Ascending aorta (tissue), 2 donors: ENCODE measurements at places on chromosomes 2 and 18. TPM values are rescaled to one million over a fixed set of nuclear protein-coding genes. Genes with fewer than 3 reads are reported as not detected.

The TEX44 gene
- not detected for total RNA-seq

The ANKRD30BL gene
- total RNA-seq = not detected

The NOL4 gene
- not detected for total RNA-seq

The TBR1 gene
- total RNA-seq = not detected

The SPC25 gene
- not detected for total RNA-seq

DNA sequence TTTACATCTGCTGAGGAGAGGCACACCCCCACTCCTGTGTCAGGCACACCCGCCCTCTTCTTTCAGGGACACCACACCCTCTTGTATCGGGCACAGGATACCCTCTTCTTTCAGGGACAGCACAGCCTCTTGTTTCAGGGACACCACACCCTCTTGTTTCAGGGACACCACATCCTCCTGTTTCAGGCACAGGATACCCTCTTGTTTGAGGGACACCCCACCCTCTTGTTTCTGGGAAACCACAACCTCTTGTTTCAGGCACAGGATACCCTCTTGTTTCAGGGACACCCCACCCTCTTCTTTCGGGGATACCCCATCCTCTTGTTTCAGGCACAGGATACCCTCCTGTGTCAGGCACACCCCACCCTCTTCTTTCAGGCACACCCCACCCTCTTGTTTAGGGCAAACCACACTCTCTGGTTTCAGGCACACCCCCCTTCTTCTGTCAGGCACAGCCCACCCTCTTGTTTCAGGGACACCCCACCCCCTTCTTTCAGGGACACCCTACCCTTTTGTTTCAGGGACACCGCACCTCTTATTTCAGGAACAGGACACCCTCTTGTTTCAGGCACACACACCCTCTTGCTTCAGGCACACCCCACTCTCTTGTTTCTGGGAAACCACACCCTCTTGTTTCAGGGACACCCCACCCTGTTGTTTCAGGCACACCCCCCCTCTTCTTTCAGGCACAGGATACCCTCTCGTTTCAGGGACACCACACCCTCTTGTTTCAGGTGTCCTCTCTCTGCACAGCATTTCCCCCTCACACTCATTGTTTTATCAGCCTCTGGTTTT, 96.2 kb downstream of the TPO start:
- no peak for DNase-seq

GRCh38 chr2:8926356-8926755, 77.1 kb downstream of the MBOAT2 start:
- no peak for DNase-seq

- no peak for DNase-seq
Observed at GRCh38 chr18:70221915-70222278, 16.4 kb upstream of the RTTN start.

GRCh38 chr2:59027320-59027719, 786.2 kb upstream of the FANCL start:
- DNase-seq = no peak

DNA sequence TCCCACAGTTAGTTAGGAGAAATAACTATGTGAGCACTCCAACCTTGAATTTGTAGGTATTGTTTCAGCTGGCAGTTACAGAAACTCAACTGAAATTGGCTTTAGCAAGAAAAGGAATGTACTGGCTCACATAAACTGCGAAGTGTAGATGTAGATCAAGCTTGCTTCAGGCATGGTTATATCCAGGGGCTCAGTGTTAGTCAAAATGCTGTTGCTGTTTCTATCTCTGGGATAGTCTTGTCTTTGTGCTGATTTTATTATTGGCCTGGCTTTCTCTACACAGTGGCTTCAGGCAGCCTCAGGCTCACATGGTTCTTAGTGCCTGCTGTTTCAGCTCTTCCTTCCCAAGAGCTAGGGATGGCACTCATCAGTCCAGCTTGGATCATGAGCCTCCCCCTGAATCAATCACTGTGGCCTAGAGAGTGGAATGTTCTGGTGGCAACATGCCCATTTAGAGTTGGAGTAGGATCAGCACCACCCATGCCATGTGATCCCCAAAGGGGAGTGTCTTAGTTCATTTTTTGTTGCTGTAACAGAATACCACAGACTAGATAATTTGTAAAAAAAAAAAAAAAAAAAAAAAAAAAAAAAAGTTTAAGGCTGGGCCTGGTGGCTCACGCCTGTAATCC, 69.1 kb upstream of the FOXI3 start:
- no peak for DNase-seq

- no peak for DNase-seq
Observed at GRCh38 chr18:77081390-77081778, 51.2 kb downstream of the MBP start.

DNA sequence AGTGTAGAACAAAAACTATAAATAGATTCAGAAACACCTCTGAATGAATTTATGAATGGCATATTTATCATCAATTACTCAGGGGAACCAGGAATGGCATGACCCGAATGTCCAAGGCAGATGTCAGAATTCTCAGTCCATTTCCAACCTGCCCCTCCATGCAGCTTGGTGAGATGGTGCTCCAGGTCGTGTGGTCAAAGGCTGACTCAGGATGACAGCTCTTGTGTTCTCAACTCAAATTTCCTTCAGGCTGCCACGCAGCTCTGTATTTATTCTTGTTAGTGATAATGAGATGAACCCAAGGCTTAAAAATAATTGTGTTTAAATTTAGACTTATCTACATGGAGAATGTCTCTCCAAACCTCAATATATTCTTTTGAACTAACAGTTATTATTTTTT, 146.9 kb downstream of the METTL4 start:
- DNase-seq = no peak

- DNase-seq = no peak
Observed at GRCh38 chr2:85540133-85540648, 1.2 kb downstream of the MAT2A start.

- no peak for DNase-seq
Observed at GRCh38 chr2:15932394-15933183, 7.8 kb upstream of the MYCN start.

- DNase-seq = no peak
Observed at GRCh38 chr2:24828238-24828996, 35.2 kb downstream of the CENPO start.

- no peak for DNase-seq
Observed at GRCh38 chr2:26312471-26312870, 33.5 kb upstream of the SELENOI start.

GRCh38 chr2:54079331-54079730, 36.1 kb upstream of the ACYP2 start:
- DNase-seq = no peak

DNA sequence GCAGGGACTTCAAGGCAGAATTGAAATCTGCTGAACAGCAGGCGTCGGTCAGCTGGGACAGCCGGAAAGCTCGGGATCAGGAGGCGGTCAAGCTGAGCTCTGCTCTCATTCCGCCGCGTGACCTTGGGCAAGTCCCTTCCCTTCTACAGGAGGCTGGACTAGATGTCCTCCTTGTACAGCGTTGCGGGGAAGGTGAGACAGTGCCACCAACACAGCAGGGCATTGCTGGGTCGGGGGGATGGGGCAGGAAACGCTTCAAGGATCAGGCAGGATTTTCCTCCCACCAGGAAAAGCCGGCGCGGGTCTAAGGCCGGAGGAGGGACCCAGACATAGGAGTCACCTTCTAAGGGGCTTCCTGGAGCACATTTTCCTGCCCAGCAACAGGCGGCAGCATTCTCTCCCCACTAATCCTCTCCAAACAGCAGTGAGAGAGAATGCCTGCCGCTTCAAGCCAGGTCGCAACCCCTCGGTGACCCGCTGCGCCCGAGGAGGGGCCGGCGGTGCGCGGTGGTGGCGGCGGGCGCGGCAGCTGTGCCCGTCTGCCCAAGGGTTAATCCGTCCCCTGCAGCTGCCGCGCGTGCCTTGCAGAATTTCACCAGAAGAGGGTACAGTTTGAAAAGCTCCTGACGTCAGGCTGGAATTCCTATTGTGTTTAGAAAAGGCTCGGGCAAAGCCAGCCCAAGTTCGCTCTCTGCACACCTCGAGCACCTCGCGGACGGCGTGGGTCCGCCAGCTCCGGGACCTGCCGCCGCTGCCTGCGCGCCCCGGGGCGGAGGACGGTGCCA, at the start of gene KCNF1:
Gene KCNF1, plus strand, starts transcription at position 644 of the 785 bp plus-strand sequence. CDS start 493 bp downstream, outside the sequence.
- peak; percentile 58 for DNase-seq

- DNase-seq = no peak
Observed at GRCh38 chr18:69985239-69985638, 37.6 kb upstream of the CD226 start.
